Glomerular endothelial cell (primary cell): ENCODE measurements at places on chromosomes 5 and 9. TPM values are rescaled to one million over a fixed set of nuclear protein-coding genes. Genes with fewer than 3 reads are reported as not detected.

DNA sequence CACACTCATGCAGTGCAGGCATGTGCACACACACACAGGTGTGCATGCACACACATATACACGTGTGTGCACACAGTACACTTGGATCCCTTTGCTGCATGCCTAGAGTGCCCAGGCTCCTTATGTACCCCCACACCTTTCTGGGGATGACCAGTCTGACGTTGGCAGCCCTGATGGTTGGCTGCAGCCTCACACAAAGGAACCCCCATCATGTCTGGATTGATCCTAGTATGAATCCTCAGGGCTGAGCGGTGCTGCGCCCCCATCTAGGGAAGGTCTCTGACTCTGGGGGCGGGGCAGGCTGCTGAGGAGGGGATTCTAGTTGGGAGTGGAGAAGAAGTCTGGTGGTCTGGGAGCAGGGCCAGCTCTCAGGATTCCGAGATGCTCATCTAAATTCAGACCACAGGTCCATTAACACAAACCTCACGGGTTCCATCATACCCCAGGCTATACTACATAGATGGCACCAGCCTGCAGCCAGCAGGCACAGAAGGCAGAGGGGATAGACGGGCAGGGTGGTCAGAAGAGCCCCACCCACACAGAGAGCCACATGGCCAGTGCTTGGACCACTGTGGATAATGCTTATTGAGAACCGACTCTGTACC, 50.5 kb upstream of the OLFM1 start:
- no peak for DNase-seq

DNA sequence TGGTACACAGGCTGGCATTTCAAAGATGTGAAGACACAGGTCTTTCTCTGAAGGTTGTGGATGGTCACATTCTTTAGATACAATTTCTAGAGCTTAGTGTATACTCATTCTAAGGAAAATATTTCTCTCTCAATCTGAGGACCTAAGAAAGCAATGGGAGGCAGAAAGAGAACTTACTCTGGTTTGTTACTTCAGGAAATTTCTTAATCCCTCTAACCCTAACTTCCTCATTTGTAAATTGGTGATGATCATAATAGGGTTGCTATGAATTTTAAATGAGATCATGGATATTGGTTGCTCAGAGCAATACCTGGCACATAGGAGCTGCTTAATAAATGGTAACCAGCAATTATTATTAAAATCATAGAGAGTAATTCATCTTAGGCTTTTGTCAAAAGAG, 22.1 kb downstream of the FAM170A start:
- DNase-seq: no peak

- DNase-seq: no peak
These were observed at the start of gene PHYKPL for GRCh38 chr5:178232124-178232919. TSS of gene PHYKPL (minus strand) at chr5:178232802. CDS start at chr5:178232550, 252 bp downstream.

The FAM200C gene
- 2.2 and 2.5 TPM in 2 replicates for total RNA-seq
